ENCODE measurements at places on chromosomes 7 and 10.

- peak; percentile 70 for DNase-seq
Measured at GRCh38 chr10:97612386-97612785, 20.9 kb downstream of the MORN4 start.

DNA sequence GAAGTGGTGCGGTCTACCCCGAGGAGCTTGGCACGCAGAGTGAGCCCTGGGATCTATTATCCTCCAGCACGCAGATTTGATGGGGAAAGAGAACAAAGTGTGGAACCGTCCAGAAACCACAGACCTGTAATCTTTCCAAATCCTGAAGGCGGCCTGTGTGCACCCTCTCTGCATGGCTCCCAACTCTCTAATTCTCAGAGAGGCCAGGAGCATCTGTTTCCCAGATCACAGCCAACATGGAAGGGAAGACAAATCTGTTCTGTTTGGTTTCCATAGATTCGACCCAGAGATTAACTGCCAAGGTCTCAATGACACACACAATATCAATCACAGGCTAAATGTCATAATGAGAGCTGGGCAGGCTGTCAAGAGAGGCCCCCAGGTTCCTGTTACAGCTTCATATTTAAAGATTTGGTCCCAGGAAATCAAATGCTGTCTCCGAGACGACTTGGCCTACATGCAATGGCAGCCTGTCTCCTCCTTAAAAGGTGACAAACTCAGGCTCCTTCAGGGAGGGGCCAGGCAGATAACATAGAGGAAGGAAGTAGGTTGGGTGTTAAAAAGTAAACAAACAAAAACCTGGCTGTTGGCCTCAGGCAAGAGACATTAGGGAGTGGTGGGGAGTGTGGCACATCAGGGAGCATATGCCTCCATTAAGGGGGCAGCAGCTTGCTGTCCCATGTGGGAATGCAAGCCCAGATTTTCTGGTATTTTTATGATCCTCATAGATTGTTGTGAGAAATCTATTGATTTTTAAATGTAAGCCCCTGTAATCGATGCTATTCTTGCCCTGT is 48.8 kb upstream of the SAMD8 start:
- DNase-seq = no peak

- no peak for DNase-seq
Measured at GRCh38 chr10:72035252-72035887, 53.0 kb downstream of the SPOCK2 start.

- no peak for DNase-seq
Measured at GRCh38 chr7:38068461-38068860, 109.6 kb upstream of the STARD3NL start.

DNA sequence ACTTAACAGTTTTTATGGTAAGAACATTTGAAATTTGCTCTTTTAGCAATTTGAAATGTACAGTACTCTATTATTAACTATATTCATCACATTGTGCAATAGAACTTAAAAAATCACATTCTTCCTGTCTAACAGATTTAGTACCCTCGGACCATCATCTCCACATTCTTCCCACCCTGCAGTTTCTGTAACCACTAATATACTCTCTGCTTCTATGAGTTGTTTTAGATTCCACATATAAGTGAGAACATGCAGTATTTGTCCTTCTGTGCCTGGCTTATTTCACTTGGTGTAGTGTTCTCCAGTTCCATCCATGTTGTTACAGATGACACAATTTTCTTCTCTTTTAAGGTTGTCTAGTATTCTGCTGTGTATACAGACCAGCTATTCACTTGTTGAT is 88.9 kb upstream of the SEC61G start:
- no peak for DNase-seq

- DNase-seq = peak; percentile 4
Measured at GRCh38 chr7:130880668-130881067, 146.7 kb upstream of the KLF14 start.

- DNase-seq = no peak
Measured at GRCh38 chr10:70169649-70170364, 507 bp downstream of the SAR1A start.

- DNase-seq = peak; percentile 35
Measured at GRCh38 chr10:87771871-87772500, 46.0 kb downstream of the ATAD1 start.

DNA sequence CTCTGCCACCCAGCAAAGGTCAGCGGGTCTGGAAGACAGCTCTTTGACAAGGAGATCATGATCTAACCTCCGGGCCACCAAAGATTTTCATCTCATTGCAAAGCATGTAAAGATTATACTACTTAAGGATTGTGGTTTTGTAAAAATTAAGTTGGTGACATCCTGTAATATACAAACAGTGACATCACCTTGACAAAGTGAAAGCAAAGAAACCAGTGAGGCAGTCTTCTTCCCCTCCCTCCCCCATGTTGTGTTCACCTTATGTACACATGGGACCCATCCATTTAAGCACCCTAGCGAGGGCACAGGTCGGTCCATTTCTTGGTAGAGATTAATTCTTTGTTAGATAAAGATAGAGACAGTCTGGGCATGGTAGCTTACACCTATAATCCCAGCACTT is 3.9 kb downstream of the MDH2 start:
- no peak for DNase-seq

DNA sequence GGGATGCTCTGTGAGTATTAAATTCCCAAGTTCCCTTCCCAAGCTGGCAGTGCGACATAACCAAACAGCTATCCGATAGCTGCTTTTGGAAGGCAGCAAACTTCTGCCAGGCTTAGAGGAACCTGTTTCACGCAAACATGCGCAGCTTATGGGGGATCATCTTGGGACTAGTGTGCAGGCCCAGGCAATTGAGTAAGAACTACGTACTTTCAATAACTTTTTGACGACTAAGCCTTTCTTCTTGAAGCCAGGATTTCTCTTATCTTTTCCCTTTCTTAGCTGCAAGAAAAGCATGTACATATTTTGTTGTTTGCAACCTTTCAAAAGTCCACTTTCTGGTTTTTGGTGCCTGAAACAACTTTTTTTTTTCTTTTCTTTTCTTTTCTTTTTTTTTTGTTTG is 28.7 kb upstream of the SEPHS1 start:
- no peak for DNase-seq

GRCh38 chr10:97468162-97468561 is 22.2 kb downstream of the ZDHHC16 start:
- DNase-seq = no peak

GRCh38 chr10:5078547-5079180 is 15.6 kb upstream of the AKR1C3 start:
- DNase-seq = no peak

- no peak for DNase-seq
Measured at GRCh38 chr10:98074315-98074911, 44.0 kb upstream of the CRTAC1 start.

DNA sequence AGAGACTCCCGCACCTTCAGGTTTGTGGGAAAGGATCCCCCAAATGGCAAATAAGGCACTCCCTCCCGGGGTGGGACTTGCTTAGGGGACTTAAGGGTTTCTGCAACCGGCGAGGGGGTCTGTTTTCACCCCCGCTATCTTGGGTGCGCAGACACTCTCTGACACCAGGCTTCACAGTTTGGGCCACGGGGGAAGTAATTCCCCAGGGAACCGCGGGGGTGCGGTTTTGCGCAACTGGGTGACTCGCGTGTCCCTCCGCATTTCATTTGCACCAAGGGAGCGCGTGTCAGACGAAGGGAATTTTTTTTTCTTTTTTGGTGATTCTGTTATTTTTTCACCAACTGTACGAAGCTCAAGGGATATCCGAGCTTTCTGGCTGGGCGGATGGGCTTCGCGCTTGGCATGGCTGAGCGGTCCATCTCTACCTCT is 1.7 kb downstream of the GRM8 start:
- no peak for DNase-seq

- peak; percentile 62 for DNase-seq
Measured at GRCh38 chr10:29409241-29410054, 120.6 kb downstream of the LYZL1 start.

DNA sequence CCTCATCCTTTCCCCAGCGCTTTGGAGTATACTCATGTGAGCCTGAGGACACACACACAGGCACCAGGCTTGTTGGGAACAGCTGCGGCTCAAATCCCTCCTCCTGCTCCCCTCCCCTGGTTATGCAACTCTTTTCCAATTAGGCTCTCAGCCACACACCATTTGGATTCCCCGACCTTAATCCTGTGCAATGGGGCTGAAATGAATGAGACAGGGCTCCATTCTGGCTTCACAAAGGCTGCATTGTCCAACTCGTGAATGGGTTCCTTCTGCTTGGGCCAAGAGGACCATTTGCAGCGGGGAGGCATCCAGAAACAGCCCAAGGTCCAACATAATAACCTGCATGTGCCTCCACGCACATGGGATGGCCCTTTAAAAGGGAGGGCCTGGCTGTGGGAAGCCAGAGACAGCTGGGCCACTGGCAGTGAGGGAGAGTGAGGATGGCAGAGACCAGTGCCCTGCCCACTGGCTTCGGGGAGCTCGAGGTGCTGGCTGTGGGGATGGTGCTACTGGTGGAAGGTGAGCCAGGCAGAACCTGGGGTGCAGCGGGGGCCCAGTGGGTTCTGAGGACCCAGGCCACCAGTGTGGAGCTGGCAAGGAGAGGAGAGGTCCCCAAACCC is at the start of gene RGR:
Gene RGR, plus strand, starts transcription at position 403 of the 620 bp plus-strand sequence. Its CDS starts 38 bp downstream, at position 441.
- DNase-seq = no peak

GRCh38 chr10:101650863-101651262 is 44.1 kb downstream of the FBXW4 start:
- no peak for DNase-seq

DNA sequence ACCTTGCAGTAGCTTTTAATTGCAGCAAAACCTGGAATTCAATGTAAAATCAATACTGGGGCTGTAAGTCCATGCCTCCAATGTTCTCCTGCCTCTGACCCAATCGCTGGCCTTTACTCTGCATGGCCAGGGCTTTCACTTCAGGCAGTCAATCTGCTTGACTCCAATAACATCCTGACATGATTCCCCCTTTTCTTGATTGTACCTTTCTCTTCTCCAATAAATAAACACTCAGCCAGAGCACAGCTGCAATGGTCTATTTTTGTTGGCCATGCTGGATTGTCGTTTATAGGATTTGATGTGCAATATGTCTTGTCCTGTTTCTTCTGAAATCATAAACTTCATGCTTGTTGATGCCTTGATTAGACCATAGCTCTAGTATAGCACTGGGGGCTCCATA is 97.8 kb upstream of the COL1A2 start:
- DNase-seq = no peak

- no peak for DNase-seq
Measured at GRCh38 chr7:45053401-45053800, 35.4 kb downstream of the NACAD start.

GRCh38 chr10:112583236-112583939 is 136.4 kb downstream of the VTI1A start:
- no peak for DNase-seq

GRCh38 chr7:105068886-105069285 is 54.9 kb downstream of the KMT2E start:
- no peak for DNase-seq

DNA sequence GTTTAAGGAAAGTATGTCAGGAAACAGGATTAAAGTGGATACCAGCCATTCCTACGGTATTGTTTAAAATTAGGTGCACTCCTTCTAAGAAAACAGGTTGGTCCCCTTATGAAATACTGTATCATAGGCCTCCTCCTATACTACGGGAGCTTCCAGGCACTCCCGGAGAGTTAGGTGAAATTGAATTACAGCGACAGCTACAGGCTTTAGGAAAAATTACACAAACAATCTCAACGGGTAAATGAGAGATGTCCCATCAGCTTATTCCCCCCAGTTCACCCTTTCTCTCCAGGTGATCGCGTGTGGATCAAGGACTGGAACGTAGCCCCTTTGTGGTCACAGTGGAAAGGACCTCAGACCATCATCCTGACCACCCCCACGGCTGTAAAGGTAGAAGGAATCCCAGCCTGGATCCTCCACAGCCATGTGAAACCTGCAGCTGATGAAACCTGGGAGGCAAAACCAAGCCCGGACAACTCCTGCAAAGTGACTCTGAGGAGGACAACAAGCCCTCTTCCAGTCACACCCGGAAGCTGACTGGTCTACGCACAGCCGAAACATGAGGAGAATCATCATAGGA is 25.1 kb upstream of the GHITM start:
- no peak for DNase-seq

- DNase-seq = peak; percentile 75
Measured at GRCh38 chr7:141355032-141355431, 196.2 kb upstream of the AGK start.

DNA sequence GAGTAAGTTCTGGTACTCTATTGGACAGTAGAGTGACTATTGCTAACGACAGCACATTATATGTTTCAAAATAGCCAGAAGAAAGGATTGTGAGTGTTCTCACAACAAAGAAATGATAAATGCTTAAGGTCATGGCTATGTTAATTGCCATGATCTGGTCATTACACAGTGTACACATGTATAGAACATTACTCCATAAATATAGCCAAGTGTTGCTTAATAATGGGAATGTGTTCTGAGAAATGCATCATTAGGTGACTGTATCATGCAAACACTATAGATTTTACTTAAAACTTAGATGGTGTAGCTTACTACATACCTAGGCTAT is 19.6 kb downstream of the EPC1 start:
- DNase-seq = no peak

DNA sequence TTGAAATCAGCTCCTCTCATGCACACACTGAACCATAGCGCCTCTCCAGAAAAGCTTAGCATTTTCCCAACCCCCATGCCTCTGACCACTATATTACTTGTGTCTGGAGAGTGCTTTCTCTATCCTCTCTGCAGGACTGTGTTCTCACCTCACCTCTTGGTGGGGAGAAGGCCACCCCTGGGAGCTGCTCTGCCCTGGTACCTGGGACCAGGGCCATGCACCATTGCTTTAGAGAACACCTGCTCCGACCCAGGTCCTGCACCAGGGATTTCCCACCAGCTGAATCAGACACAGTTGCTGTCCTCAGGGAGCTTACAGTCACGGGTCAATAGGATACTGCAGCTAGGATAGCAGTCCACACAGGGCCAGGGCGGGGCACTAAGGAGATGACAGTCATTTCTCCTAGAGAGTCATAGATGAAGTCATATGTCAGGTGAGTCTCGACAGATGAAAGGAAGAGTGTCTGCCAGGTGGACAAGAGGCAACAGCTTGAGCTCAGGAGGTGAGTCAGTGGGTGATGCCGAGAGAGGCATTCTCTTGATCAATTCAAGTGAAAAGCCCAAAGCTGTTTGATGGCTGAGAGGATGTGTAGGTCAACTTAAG is 619 bp upstream of the LMTK2 start:
- no peak for DNase-seq

GRCh38 chr10:71472912-71473311 is 76.2 kb downstream of the CDH23 start:
- no peak for DNase-seq

DNA sequence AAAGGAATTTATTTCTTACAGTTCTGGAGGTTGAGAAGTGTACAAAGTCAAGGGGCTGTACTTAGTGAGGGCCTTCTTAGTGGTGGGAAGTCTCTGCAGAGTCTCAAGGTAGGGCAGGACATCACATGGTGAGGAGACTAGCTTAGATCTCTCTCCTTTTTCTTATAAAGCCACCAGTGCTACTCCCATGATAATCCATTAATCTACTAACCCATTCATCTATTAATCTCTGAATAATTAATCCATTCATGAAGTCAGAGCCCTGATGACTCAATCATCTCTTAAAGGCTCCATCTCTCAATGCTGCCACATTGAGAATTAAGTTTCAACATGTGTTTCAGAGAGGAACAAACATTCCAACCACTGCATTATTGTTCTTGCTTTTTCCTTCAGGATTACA is 64.4 kb upstream of the CSTF2T start:
- no peak for DNase-seq

- no peak for DNase-seq
Measured at GRCh38 chr7:151506901-151507382, 12.8 kb downstream of the RHEB start.

GRCh38 chr7:152344253-152344652 is 91.5 kb downstream of the KMT2C start:
- DNase-seq = no peak

Data from HT1080 (cell line).